ENCODE measurements at places on chromosomes 4 and X. TPM values are rescaled to one million over a fixed set of nuclear protein-coding genes. Genes with fewer than 3 reads are reported as not detected.

GRCh38 chr4:10335050-10335449 lies 122.2 kb downstream of the ZNF518B start:
- no peak for DNase-seq

Gene MRPL1
- total RNA-seq, result 27.0 TPM

DNA sequence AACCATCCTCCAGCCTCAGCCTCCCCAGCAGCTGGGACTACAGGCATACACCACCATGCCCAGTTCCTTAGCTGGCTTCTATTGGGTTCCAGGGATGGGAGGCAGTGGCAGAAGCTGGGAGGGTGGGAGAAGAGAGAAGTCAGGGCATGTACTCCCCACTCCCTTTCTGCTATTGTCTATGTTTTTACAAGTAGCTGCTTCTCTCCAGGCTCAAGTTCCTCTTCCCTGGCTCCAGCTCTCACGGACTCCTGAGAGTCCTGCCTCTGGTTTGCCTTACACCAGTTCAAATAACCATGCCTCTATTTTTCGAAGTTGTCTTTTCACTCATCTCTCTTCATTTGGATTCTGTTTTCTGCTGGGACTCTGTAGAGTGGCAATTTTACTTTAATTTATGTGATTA lies 2.9 kb downstream of the TBC1D9 start:
- DNase-seq, result no peak

- DNase-seq, result no peak
These were observed 210.7 kb downstream of the PDGFRA start for GRCh38 chr4:54439831-54440243.

Gene NR0B1
- 1.3 TPM for total RNA-seq
